Fibroblast of lung (primary cell): ENCODE measurements at places on chromosomes 7 and 10. TPM values are rescaled to one million over a fixed set of nuclear protein-coding genes. Genes with fewer than 3 reads are reported as not detected.

Gene COL28A1
- total RNA-seq = under 0.01 and 0.17 TPM in 2 replicates

Gene NUP42
- total RNA-seq = 26.5 and 28.2 TPM in 2 replicates

Gene GTPBP4
- 26.5 and 28.7 TPM in 2 replicates for total RNA-seq

Gene CDK14
- total RNA-seq = 36.0 and 41.1 TPM in 2 replicates

Gene HHEX
- total RNA-seq = 3.1 and 3.5 TPM in 2 replicates

Gene STEAP1
- 60.9 and 69.9 TPM in 2 replicates for total RNA-seq

Gene PON3
- total RNA-seq = under 0.01 TPM in 2 replicates

Gene FOXP2
- total RNA-seq = 4.9 and 8.4 TPM in 2 replicates

- no peak for DNase-seq
These were observed 9.4 kb upstream of the MNX1 start for GRCh38 chr7:157019718-157020451.

- DNase-seq = no peak
These were observed 36.0 kb upstream of the PAX2 start for GRCh38 chr10:100709146-100710082.

GRCh38 chr10:13526948-13527863, 1.6 kb downstream of the BEND7 start:
- peak; percentile 91 for DNase-seq

DNA sequence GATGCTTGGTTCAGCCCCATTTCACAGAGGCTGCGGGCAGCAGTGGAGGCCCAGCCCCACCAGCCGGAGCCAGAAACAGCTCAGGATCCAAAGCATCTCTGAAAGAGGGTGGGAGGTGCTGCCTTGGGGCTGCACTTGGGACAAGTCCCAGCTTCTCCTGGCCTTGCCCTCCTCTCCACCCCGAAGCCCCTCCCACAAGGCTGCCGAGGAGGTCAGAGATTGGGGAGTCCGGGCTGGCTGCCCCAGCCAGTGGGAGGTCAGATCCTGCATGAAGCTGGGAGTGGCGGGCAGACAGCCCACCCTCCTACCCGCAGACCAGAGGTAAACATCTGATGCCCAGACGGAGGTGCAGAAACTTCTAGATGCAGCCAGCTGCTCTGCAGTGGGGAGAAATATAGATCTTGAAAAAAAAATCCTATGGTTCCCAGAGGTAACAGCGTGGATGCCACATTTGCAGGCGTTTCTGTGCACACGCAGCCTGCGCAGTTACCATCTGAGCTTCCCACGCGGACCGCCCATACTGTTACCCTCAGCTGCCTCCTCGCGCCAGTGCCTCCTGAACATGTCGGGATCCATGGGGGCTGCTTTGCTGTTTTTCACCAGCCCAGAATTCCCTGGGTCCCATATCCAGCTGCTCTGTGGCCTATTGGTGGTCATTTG, 36.9 kb upstream of the GNA12 start:
- no peak for DNase-seq

DNA sequence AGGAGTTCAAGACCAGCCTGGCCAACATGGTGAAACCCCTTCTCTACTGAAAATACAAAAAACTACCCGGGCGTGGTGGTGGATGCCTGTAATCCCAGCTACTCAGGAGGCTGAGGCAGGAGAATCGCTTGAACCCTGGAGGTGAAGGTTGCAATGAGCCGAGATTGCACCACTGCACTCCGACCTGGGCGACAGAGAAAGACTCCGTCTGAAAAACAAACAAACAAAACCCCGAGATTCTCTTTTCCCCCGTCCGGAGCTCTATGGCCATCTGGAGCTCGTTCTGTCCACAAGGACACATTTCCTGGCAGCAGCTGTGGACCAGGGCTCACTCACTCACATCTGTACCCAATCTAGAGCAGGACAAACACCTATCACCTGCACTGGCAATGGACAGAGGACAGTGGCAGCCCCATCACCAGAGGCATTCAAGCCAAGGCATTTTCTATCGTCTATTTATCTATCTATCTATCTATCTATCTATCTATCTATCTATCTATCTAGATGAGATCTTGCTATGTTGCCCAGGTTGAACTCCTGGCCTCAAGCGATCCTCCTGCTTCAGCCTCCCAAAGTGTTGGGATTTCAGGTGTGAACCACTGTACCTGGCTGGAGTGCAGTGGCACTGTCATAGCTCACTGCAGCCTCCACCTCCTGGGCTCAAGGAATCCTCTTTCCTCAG, 167.1 kb upstream of the TNRC18 start:
- no peak for DNase-seq

GRCh38 chr10:18333621-18334020, 193.4 kb downstream of the CACNB2 start:
- peak; percentile 5 for DNase-seq

- peak; percentile 18 for DNase-seq
These were observed 633.5 kb upstream of the GALNT17 start for GRCh38 chr7:70498232-70498992.

GRCh38 chr10:112374724-112375541, 1.0 kb downstream of the ACSL5 start:
- DNase-seq = no peak

DNA sequence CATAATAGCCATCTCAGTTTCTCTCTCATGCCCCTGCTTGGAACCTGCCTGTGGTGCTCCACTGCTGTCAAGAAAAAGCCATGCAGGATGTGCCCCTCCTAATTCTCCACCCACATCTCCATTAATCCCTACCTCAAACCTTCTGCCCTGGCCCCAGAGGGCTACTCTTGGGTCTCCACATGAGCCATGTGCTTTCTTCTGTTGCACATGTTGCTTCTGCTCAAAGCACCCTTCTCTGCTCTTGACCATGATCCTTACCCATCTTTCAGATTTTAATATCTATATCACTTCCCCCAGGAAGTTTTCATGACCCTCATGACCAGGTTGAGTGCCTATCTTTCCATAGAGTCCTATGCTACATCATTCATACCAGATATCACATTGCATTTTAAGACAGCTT, 514.2 kb downstream of the RPS24 start:
- DNase-seq = no peak

- no peak for DNase-seq
These were observed 56.6 kb downstream of the INPP5A start for GRCh38 chr10:132593900-132594876.

DNA sequence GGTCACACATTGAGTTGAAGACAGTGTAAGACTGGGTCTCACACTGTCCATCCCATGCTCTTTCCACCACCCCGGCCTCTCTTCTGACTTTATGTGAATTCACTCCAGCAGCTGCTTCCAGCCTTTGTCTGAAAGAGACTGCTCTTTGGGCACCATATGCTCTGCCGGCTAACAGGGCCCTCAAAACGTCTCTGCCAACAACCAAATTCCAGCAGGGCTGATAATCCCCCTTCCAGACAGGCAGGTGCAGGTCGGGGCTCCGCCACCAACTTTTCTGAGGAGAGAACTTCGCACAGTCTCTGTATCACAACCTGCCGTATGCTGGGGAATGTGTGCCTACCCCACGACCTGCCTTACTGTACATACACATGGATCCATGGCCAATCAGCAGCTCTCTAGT, 64.3 kb downstream of the PLXNA4 start:
- no peak for DNase-seq

GRCh38 chr7:132200141-132200540, 376.1 kb downstream of the PLXNA4 start:
- no peak for DNase-seq

- DNase-seq = no peak
These were observed 7.5 kb downstream of the EBLN1 start for GRCh38 chr10:22210267-22210666.

- DNase-seq = peak; percentile 80
These were observed 6.9 kb upstream of the GNG11 start for GRCh38 chr7:93914581-93915066.
